ENCODE measurements at places on chromosomes 1 and 21.

- no peak for DNase-seq
Observed at GRCh38 chr1:248416226-248416625, 13.4 kb downstream of the OR2T1 start.

DNA sequence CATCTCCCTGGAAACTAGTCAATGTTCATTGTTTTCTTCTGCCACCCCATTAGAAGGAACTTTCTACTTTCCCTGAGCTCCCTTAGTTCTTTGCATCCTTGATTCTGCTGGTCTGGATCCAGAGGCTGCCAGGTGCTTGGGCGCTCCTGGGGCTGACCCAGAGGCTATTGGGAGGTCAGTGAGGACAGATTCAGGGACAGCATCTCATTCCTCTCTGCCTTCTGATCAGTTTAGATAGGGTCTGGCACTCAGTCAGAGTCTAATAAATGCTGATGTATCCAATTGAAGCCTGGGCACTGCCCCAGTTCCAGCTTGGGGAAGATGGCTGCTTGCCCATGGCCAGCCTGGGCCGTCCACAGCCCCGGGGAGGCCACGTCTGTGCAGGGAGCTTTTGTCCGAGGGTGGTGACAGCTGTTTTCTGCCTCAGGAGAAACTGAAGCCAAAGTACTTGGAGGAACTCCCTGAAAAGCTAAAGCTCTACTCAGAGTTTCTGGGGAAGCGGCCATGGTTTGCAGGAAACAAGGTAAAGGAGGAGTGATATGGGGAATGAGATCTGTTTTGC, 2.3 kb downstream of the GSTM1 start:
- DNase-seq: no peak

DNA sequence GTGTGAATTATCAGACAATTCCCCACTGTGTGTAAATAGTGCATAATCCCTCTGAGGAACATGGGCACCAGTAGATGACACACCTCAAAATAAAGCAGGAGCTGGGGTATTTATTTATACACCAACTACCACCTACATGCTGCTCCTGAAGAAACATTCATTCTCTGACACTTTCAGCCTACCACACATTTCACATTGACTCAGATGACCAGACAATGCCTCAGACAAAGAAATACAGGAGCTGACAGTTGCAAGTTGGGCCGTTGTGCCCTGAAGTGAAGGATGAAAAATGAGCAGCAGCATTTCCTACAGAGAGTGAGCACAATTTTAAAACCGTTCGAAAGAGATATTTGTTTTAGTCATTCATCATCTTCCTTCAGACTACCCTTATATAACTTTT, 63.2 kb downstream of the RGS2 start:
- no peak for DNase-seq

- no peak for DNase-seq
Observed at GRCh38 chr1:45945426-45945825, 142.0 kb downstream of the MAST2 start.

DNA sequence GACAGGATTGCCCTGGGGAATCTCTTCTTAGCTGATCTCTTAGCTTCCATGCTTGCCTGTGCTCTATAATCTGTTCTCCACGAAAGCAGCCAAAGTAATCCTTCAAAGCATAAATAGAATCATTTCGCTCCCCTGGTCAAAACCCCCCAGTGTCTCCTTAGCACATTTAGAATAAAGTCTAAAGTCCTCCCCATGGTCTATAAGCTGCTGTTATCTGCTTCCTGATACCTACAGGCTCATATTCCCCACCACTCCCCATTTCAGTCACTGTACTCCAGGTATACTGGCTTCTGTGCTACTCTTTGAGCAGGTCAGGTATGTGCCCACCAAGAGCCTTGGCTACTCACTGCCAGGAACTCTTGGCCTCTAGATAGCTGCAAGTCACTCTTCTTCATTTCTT, 2.9 kb downstream of the S100A12 start:
- no peak for DNase-seq

- no peak for DNase-seq
Observed at GRCh38 chr1:163171826-163172225, 30.9 kb downstream of the RGS5 start.

Data from stimulated activated CD4-positive, alpha-beta T cell treated with anti-CD3 and anti-CD28 coated beads, Interleukin-1b, Interleukin-23, amount 100 ng/mL, for 1 hour (primary cell).